Skeletal muscle tissue (tissue), 5 donors: ENCODE measurements at places on chromosomes 3 and 15. TPM values are rescaled to one million over a fixed set of nuclear protein-coding genes. Genes with fewer than 3 reads are reported as not detected.

Gene THPO
- total RNA-seq = under 0.01 TPM

Gene ITIH1
- under 0.01 TPM for total RNA-seq

Gene SRGAP3
- 15.7 TPM for total RNA-seq

Gene TBC1D21
- not detected for total RNA-seq

Gene ADCY5
- total RNA-seq = 6.8 TPM

Gene IMPG2
- total RNA-seq = 2.6 TPM

Gene SAMMSON
- under 0.01 TPM for total RNA-seq
